Mesothelial cell of epicardium (in vitro differentiated cells): ENCODE measurements at places on chromosomes 7 and 10. TPM values are rescaled to one million over a fixed set of nuclear protein-coding genes. Genes with fewer than 3 reads are reported as not detected.

CFTR gene
- 0.91 to 2.7 TPM (median 1.4 TPM) in 3 replicates for total RNA-seq

IDI2 gene
- total RNA-seq = not detected in 3 replicates

CPXM2 gene
- total RNA-seq = 0.53 to 0.92 TPM (median 0.86 TPM) in 3 replicates

SFTPA1 gene
- not detected in 3 replicates for total RNA-seq

GPER1 gene
- total RNA-seq = 2.1 to 2.6 TPM (median 2.4 TPM) in 3 replicates

TRDMT1 gene
- 8.2 to 12.3 TPM (median 8.6 TPM) in 3 replicates for total RNA-seq

EIF5AL1 gene
- total RNA-seq = 0.07 TPM in 2 of 3 replicates, not detected in the other

TMEM270 gene
- not detected in 3 replicates for total RNA-seq

MYL7 gene
- total RNA-seq = 11.4 to 14.3 TPM (median 12.5 TPM) in 3 replicates
